ENCODE measurements at places on chromosomes 3 and 15.

GRCh38 chr3:7293286-7293685, 432.4 kb downstream of the GRM7 start:
- DNase-seq = no peak

DNA sequence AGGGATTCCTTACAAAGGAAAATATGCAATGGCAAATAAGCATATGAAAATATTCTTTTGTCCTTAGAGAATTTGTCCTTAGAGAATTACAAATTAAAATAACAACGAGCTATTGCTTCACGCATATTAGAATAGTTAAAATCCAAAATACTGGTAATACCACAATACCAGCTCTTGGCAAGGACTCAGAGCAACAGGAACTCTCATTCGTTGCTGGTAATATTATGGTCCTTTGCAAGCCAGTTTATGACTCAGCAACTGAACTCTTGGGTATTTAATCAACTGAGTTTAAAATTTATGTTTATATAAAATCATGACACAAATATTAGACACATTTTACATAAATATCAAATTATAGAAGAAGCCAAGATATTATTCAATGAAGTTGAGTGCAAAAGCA, 1730.4 kb downstream of the SI start:
- no peak for DNase-seq

GRCh38 chr15:65790694-65791334, 1.3 kb downstream of the DENND4A start:
- peak; percentile 23 for DNase-seq

- no peak for DNase-seq
Observed at GRCh38 chr15:43828061-43828657, 1.4 kb downstream of the WDR76 start.

DNA sequence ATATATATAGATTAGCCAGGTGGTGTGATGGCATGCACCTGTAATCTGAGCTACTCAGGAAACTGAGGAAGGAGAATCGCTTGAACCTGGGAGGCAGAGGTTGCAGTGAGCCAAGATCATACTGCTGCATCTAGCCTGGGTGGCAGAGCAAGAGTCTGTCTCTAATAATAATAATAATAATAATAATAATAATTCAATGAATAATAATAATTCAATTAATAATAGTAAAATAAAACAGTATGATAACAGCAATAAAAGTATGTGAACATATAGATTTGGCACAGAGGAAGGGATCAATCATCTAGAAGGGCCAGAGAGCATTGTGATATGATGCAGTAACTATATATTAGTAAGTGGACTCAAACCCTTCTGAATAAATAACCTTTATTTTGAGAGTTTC, 314.5 kb upstream of the COL8A1 start:
- no peak for DNase-seq

DNA sequence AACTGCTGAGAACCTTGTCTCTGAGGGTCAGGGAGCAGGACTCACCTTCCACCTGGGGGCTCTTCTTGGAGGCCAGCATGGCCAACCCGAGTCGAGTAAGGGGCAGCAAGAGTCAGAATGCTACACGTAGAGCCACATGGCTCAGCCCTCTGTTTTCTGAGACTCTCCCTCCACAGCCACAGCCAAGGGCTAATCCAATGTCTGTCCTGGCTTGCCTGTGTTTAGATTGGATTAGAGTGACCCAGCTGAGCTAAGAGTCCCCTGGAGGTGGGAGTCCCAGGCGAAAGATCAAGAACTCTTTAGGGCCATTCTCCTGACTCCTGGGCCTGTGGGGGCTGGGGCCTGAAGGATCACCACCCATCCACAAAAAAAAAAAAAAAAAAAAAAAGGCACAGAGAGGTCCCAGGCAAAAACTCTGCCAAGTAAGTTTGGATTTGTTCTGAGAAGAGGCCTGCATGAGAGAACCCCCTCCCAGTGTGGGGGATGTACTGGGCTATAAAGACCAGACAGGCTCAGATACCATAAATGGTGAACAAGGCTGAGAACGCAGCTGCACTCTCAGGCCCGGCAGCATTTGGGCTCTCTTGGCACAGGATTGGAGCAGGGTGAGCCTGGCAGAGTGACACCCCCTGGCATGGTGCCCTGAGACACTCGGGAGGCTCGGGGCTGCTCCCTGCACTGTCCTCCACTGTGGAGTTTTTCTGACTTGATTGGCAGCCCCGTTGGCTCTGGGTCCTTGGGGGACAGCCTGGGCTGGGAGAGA, 88.0 kb upstream of the OSBPL11 start:
- peak; percentile 87 for DNase-seq

DNA sequence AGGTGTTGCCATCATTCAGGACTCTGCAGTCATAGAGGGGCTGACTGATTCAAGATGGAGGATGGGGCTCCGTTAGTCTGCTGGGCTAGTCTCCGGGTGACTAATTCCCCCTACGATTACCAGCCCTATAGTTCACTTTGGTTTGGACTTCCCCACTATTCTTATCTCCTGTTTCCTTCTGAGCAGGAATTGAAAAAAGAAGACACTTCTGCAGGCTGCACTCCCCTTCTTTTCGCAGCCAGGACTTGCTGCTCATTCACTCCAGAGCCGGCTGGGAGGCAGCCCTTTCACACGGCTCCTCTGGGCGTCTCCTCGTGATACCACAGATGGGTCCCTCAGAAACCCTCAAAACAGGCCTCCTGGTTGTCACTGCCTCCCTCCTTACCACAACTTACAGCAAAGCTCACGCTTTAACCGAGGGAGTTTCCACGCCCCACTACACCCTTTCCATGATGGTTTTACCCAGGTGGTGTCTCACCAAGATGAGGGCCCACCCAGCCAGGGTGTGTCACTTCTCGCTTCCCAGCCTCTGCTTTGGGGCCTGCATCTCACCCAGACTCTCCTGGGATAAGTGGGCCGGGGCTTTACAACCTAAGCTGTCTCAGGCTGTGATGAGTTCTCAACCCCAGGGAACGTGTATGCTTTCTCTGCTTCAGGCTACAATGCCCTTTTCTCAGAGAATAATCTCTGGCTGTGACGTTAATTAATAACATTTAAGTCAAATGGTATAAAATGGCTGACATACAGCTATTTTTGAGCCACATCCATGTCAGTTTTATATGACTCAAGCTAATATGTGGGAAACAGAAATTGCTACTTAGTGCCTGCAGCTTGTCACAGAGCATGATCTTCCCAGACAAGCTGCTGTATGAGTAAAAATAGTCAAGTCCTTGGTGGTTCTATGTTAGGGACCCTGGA, 11.9 kb downstream of the CX3CR1 start:
- no peak for DNase-seq

- no peak for DNase-seq
Observed at GRCh38 chr15:100728371-100729201, 126.2 kb downstream of the ASB7 start.

Data from NCI-H1105 (cell line).